ENCODE measurements at places on chromosomes 11 and 22.

DNA sequence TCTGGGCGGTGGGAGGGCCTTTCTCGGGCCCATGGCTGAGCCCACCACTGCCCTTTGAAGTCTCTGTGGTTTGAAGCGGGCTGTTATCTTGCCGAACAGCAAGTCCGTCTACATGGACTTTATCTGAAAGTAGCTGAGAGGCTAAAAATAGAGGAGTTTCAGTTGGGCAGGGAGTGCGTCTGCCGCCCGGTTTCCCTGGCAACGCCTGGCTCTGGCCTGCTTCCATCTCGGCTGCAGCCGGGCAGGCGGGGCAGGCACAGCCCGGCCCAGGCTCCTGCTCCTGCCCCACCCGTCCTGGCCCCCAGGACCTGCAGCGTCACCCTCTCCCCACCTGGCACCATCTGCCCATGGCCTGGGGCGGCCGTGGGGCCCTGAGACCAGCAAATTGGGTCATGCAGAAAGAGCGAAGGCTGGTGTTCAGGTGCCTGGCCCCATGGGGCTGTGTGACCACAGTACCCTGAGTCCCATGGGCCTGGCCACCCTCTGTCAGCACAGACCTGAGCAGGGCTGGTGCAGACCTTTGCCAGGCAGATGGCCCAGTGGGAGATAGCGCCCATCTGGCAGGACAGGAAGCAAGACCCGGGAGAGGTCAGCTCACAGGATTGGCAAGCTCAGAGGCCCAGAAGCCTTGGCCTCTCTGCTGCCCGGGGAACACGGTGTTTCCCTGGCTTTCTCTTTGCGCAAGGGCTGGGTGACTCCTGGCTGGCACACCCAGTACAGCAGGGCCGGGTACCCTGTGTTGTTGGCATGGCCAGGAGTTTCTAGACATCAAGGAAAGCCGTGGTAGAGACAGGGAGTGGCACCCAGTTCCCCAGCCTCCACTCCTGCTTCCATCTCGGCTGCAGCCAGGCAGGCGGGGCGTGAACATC lies 79.1 kb upstream of the KCNQ1OT1 start:
- no peak for DNase-seq

DNA sequence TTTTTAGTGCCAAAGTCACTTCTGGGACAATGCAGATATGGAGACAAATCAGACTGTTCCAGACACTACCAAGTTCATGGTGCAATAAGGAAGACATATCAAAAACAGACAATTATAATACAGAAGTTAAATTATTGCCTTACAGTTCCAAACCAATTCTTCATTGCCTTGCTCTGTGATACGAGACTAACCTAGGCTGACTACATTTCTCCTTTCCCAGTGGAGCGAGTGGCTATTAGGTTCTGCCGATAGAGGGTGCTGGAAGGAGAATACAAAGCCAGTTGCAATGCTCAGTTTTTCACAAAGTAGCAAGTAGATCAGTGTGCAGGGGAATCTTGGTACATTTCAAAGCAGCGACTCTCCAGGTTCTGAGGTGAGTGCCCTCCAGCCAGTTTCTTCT lies 67.8 kb downstream of the FAM168A start:
- no peak for DNase-seq

DNA sequence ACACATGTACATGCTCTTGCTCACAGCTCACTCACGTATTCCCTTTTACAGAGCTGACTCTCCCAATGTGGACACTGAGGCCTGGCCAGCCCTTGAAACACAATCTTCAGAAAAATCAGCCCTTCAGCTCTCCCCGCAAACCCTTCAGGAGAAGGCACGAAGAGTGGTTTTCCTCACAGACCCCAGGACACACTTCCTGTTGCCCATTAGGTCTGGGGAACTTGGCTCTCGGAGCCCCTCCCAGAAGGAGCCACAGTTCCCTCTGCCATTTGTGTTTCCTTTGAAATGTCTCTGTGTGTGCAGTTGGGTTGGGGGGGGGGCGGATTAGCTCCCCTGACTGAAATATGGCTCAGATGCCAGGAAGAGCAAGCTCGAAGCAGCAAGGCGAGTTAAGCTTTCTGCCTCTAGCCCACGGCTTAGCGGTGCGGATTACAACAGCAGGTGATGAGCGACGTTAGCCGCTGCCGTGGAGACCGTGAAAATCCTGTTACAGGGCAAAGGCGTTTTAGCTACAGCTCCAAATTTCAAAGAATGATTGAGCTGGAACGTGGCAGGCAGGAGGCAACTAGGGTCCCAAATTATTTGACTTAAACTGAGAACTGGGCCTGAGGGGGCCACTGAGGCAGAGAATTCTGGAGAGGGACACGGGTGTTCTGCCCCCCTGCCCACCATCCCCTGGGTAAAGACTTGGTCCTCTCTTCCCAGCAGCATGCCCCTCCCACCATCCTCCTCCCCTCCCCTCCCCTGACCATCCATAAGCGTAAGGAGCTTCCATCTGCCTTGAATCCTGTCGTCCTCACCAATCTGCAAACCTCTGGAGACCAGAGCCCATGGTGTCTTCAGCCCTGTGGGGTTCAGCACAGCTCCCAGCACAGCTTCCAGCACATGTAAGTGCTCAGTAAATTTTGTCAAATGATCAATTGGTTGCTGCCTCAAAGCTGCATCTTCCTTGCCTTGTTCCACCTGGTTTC lies 598.6 kb downstream of the BUD13 start:
- DNase-seq = no peak

GRCh38 chr22:38870312-38870741 lies 1.7 kb downstream of the CBX6 start:
- DNase-seq = peak; percentile 55

- DNase-seq = no peak
These were observed 32.5 kb upstream of the ATXN10 start for GRCh38 chr22:45638834-45639746.

- no peak for DNase-seq
These were observed 14.8 kb downstream of the TMPRSS13 start for GRCh38 chr11:117914398-117914761.

- DNase-seq = no peak
These were observed 2.0 kb downstream of the PDGFB start for GRCh38 chr22:39242595-39243438.

DNA sequence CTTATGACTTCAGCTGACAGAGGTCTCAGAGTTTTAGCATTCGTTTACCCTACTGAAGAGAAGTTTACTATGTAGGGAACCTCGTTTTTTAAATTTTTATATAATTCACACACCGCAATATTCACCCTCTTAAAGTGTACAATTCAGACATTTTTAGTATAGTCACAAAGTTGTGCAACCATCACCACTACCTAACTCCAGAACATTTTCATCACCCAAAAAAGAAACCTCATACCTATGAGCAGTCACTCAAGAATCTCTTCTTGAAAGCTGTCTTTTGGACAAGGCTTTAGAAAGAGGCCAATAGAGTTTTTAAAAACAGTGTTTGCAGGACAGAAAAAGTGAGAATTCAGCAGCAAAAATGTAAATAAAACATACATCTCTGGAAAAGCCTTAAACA lies 39.5 kb upstream of the CLNS1A start:
- no peak for DNase-seq

- no peak for DNase-seq
These were observed 29.8 kb upstream of the PPP6R3 start for GRCh38 chr11:68430801-68431200.

GRCh38 chr22:50039669-50040443 lies 18.2 kb downstream of the TTLL8 start:
- DNase-seq = no peak

DNA sequence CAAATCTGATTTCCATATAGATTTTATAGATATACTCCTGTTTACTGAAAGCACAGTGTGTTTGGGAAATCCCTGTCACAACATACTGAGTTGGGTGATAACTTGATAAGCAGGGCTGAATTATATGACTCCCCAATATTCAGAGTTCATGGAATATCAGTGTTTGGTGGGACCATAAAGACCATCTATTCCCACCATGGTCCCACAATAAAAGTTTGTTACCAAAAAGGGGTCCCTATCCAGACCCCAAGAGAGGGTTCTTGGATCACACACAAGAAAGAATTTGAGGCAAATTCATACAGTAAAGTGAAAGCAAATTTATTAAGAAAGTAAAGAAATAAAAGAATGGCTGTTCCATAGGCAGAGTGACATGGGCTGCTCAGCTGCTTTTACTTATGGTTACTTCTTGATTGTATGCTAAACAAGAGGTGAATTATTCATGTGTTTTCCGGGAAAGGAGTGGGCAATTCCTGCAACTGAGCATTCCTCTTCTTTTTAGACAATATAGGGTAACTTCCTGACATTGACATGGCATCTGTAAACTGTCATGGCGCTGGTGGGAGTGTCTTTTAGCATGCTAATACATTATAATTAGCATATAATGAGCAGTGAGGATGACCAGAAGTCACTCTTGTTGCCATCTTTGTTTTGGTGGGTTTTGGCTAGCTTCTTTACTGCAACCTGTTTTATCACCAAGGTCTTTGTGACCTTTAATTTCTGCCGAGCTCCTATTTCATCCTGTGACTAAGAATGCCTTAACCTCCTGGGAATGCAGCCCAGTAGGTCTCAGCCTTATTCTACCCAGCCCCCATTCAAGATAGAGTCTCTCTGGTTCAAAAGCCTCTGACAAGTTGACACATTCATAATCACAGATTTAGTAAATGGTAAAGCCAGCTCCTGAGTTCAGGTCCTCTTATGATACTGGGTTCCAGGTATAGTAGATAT lies 240.6 kb upstream of the PDGFD start:
- no peak for DNase-seq

- DNase-seq = peak; percentile 84
These were observed 50.5 kb downstream of the MAPK1 start for GRCh38 chr22:21816787-21817496.

DNA sequence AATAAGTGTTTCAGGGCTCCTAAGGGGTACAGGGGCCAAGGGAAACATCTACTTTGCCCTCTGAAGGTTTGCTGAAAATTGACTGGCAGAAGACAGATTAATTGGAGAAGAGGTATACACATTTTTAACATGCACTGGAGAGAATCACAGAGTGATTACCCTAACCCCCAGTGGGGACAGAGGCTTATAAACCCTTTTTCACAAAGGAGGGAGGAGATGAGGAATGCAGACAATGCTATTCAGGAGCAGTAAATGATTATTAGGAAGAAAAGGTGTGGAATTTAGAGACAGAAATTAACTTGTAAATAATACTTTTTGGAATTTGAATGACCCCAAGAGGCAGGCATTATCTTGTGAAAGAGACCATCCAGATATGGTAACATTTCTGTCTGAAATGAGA lies 582.4 kb upstream of the B3GAT1 start:
- no peak for DNase-seq

DNA sequence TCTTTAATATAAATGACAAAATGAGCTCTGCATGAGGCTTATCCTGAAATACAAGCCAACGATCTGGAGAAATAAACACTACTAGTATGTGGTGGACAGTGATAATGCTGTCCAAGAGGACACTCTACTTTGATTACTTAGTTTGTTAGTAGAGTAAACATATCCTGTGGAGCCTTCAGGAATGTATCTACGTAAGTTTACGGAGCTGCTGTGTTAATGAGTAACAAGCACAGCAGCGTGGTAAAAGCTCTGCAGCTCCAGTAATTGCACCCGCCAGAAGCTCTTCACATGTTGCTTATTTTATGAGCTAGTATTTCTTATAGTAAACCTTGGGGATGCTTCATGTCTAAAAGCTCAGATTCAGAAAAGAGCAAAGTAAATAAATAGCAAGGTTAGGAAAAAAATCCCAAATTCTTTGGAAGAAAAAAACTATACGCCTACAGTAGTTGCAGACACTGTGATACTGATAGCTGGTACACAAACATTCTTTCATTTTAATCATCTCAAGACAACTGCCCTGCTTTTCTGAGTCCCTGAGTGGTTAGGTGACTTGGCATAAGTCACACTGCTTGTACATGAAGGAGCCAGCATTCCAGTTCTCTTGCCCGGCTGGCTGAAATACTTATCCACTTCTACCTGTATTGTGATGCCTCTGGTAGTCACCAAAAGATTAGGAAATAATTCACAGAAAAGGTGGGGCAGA lies 32.7 kb upstream of the CCDC34 start:
- no peak for DNase-seq

- no peak for DNase-seq
These were observed 248.3 kb downstream of the MIAT start for GRCh38 chr22:26905640-26906039.

- DNase-seq = peak; percentile 60
These were observed at the start of gene TMEM223 for GRCh38 chr11:62791501-62792201. Gene TMEM223 (minus strand): TSS chr11:62792006. CDS start chr11:62791994, 12 bp downstream.

- DNase-seq = no peak
These were observed 30.7 kb downstream of the TOM1 start for GRCh38 chr22:35330258-35330861.

GRCh38 chr22:40728731-40729189 lies 49.5 kb downstream of the MCHR1 start:
- no peak for DNase-seq

DNA sequence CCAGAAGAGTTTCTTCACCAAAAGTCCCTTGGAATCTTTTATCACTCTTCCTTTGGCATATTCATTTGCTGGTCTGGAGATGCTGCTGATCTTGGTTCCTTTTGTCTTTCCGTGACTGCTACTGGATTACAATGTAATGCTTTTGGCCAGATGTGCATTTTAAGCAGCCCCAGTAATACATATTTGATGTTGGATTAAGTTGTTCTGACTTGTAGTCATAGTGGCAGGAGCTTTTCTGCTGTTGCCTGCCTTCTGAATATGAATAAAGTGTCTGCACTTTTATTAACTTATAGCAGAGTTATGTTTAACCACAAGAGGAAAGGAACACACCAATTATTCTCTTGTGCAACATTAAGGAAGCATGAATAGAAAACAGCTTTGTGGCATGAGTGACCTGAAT lies 360.0 kb upstream of the DDI1 start:
- no peak for DNase-seq

DNA sequence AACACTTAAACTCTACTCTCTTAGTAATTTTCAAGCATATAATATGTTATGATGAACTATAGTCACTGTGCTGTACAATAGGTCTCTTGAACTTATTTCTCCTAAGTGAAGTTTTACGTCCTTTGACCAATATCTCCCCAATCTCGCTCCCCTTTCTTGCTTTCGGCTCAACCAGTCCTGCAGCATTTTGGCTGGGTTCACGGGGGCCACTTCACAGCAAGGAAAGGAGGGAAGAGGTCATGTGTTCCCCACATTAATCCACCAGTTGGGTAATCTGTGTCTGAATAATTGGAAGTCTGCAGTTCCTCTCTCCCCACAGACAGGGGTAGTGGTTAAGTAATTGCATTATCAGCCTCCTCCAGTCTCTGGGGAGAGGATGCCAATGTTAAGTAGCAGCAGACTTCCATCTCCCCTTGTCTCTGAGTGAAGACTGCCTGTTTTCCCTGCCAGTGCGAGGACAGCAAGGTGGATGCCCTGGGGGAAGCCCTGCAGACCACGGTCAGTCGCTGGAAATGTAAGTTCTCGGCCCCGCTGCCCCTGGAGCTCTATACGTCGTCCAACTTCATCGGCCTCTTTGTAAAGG lies 59.2 kb upstream of the CRTAM start:
- no peak for DNase-seq

- DNase-seq = no peak
These were observed 43.9 kb upstream of the FAT3 start for GRCh38 chr11:92180664-92181251.

GRCh38 chr11:2229713-2230297 lies 40.6 kb downstream of the ASCL2 start:
- DNase-seq = no peak
